ENCODE measurements at places on chromosomes 6 and 20.

DNA sequence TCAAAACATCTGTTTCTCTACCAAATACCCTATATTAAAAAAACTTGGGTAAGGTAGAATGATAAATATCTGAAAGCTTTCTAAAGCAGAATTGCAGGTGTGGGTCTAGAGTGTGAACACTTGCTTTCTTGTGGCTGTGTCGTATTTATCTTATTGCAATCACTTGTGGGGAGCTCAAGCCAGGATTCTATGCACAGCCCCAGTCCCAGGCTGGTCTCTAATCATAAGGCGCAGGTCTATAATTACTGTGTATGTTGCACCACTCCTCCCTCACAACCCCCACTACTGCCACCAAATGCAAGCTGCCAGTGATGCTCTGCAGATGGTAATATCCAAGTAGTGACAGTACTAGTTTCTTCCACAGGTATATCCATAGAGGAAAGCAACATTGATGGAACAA, 2.2 kb upstream of the E2F3 start:
- DNase-seq, result no peak

DNA sequence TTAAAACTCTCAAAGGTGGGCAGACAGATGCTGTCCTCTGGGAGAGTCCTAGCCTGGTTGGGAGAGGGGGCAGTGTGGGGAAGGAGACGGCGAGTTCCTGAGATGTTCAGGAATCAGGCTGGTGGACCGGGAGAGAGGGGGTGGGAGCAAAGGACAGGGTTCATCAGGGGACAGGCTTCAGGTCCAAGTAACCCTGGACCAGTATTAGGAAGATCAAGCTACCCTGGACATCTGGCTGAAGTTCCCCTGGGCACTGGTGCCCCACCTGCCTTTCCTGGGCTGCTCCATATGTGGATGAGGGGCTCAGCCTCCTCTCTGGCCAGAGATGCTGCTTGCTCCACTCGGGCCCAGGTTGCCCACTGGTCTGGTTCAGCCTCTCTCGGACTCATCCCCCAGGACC, 1.1 kb upstream of the IP6K3 start:
- no peak for DNase-seq

GRCh38 chr6:109768485-109768884, 77.4 kb downstream of the FIG4 start:
- no peak for DNase-seq

DNA sequence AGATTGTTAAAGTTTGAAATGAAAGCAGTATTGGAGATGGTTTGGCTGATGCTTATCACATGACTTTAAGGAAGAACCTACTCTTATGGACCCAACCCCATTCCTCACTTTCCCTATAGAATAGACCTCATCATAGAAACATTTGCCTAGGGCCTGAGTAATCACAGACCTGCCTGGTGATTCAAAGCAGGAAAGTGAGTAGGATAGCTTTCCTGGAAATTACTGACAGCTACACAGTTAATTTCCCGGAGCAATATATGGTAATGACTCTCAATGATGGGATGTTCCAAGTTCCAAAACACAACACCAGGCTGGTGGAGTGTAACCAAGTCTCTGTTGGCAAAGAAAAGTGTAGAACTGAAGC, 233.8 kb downstream of the SIM1 start:
- no peak for DNase-seq

DNA sequence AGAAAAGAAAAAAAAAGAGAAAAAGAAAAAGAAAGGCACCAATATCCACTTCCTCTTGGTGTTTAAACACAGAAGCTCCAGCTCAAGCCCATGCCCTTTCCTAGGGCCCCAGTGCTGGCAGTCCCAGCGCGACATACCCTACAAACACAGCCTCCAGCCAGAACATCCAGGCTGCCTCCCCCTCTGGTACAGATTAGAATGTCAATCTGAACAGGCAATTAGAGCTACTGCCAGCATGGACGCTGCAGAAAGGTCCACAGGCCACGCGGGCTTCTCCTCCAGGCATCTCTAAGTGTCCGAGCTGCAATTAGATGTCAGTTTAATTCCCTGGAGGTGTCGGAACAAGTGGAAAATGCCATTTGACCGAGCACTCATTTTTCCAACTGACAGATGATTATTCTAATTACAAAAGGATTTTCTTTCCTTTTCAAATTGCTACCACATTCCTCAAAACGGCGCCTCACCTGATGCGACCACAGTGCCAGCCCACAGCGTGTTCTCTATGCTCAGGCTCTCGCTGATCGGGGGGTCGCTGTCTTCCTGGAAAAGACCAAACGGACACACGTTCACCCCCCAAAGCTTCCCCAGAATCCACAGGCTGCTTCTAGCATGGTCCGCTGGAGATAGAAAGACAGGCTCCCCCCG, 79.5 kb downstream of the ATP9A start:
- no peak for DNase-seq

DNA sequence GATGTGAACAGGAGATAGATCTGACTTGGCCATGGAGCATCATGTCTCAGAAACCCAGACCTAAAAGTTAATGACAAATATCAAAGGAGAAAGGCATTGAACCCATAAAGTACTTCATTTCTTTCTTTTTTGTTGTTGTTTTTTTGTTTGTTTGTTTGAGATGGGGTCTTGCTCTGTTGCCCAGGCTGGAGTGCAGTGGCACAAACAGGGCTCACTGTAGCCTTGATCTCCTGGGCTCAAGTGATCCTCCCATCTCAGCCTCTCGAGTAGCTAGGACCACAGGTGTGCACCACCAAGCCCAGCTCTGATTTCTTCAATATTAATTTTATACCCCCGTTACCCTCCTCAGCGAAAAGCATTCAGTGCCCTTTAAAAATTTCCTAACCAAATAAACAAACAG, 45.8 kb downstream of the KIF16B start:
- no peak for DNase-seq

DNA sequence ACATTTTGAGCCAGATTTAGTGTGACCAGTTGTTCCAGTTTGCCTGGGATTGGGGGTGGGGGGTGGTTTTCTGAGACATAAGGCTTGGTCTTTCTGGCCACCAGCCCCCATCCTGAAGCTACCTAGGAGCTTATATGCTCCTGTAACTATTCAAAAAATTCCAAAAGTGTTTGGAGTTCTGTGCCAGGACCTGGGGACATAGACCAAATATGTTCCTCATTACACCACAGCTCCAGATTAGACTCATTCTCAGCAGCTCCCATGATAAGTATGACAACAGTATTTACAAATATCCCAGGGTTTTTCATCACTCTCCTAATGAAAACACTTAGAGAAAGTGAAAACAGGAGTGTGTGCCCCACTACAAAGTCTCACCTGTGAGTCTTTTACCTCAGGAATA, 37.8 kb upstream of the RNF144B start:
- DNase-seq, result no peak

DNA sequence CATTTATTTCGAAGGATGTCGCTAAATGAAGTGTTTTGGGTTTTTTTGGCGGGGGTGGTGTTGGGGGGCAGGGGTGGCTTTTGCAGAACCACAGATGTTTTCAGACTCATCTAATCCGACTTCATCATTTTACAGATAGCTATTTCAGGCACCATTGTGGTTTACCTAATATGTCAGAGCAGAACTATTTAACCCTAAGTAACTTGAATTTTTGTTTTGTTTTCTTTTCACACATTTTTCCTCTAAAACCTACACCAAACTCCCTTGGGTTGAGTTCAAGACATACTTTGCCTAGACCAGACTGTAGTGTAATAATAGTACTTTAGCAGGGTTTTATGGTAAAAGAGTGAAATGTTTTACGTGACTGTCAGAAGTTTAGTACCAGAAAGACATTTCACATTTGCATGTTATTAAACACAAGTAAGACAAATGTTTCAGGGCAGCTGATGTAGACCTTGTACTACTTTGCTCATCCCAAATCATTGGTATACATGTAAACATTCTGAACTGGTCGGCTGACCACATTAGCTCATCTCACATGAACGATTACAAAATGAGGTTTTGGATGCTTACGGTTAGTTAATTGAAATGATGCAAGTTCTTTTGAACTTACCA, 37.7 kb downstream of the MAP3K4 start:
- no peak for DNase-seq

GRCh38 chr6:116586738-116587137, 15.4 kb downstream of the RWDD1 start:
- no peak for DNase-seq

GRCh38 chr20:43331906-43332305, 125.8 kb upstream of the SRSF6 start:
- DNase-seq, result no peak

GRCh38 chr20:15708984-15709598, 864.2 kb downstream of the KIF16B start:
- peak; percentile 0 for DNase-seq

DNA sequence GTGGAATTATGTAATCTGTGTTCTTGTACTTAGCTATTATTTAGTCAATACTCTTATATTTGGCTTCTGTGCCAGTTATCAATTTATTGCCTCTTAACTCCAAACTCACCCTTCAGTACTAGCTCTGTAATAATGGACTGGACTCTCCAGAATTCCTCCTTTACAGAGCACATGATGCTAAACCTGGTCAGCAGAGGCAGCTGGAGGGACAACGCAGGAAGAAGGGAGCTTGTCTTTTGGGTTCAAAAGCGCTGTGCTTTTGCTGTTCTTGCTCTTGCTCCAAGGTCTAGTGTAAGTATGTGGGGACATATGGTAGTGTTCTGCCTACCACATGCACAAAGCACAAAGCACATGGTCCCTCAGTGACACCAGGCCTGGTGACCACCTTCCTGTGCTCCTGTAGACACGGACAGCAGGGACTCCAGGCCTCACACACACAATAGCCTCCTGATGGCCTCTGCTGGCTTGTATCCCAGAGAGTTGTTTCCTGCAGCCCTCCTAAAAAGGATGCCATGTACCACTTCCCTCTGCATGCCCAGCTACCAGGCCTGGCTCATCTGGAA, 46.1 kb downstream of the CHD6 start:
- no peak for DNase-seq

DNA sequence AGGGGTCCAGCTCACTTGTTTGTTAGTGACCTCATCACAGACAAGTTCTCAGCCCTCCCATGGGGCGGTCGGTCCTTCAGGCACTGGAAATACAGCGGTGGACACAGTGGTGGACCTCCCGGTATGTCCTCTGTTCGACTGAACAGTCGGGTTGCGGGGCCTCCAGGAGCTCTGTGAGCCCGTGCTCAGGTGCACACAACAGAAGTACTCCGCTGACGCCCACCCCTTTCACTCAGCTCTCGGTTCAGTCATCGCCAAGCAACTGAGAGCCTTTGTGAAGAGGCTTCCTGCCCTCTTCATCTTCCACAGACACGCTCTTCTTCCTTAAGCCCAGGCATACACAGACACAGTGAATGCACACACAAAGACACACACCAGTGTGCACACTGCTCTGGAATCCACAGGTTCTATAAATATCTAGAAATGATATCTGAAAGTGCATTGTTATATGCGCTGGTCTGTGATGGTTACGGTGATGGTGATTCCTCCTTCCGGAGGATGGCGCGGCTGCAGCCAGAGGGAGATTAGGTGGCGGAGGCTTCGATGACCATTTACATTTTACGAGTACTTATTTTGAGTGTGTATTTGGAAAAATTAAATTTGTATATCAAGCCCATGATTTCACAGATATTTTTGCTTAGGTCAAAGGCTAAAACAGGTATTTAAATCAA, 46.8 kb upstream of the BHLHE23 start:
- DNase-seq, result no peak

GRCh38 chr20:2042400-2042799, 48.5 kb upstream of the PDYN start:
- DNase-seq, result no peak

- no peak for DNase-seq
Observed at GRCh38 chr20:12201289-12201991, 283.7 kb downstream of the BTBD3 start.

- DNase-seq, result peak; percentile 35
Observed at GRCh38 chr6:166862287-166862977, 93.9 kb downstream of the RNASET2 start.

GRCh38 chr20:52004715-52005114, 186.9 kb downstream of the ZFP64 start:
- DNase-seq, result no peak

DNA sequence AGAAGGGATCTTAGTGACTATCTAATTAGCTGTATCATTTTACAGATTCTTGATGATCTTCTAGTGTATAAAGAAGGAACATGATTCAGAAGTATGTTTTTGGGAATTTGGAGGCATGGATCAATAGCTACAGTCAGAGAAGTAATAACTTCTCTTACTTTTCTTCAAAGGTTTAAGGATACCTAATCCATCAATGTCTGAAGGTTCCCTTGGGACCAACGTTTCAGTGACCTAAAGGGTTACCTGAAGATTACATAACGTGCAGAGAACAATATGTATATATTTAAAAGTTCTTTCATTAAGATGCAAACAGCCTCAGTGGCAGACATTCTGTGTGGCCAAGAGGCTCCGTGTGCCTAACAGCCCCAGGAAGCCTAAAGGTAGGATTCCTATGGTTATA, 3.2 kb downstream of the HDAC2 start:
- DNase-seq, result no peak

GRCh38 chr20:20628314-20628713, 84.1 kb downstream of the RALGAPA2 start:
- DNase-seq, result no peak

DNA sequence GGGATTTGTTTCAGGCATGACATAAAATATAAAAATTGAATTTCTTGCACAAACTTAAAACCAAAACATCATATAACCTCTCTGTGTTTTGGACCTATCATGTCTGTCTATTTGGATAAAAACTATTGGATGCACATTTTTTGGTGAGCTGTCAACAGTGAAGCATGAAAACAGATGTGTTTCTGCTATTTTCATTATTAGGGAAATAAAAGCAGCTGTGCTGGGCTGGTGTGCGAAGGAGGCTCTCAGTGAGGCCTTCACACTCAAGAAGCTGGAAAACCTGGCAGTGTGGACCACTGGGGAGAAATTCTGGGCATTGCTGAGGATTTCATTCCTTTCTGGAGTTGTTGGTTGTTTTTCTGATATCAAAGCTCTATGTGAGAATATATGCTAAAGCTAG, 395.3 kb downstream of the GJA1 start:
- no peak for DNase-seq

GRCh38 chr6:23754197-23754596, 371.8 kb upstream of the NRSN1 start:
- no peak for DNase-seq

- no peak for DNase-seq
Observed at GRCh38 chr6:45640811-45641210, 263.1 kb upstream of the SUPT3H start.

GRCh38 chr20:53395188-53395923, 198.3 kb downstream of the ZNF217 start:
- DNase-seq, result no peak
